ENCODE measurements at places on chromosomes 3 and 15.

DNA sequence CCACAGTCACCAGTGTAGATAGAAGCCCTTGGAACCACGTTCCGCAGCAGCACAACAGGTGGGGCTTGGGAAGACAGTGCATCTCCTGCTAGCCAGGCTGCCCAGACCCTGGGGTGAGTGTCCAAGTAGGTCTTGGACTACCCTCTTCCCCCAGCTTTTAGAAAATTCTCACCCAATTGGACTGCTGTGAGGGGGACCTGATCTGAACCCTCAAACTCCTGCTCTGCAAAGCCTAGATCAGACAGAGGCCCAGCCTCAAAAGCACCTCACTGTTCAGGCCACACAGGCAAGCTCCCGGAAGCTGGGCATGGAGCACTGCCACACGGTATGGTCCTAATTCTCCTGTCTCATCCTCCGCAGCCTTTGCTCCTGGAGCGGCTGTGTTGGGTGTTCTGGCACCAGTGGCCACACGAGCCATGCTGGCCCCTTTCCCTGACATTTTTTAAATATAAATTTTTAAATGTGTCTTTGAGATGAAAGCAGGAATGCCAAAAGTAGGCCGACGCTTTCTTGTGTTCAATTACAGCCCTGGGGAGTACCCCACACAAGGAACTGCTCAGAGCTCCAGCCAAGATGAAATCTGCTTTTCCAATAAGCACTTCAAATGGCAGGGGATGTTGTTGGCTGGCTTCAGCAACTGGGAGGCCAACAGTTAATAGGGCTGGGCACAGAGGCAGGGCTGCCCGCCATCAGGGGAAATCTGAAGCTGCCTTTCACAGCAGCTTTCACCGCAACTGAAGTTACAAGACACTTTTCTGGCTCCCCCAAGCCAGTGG, 40.9 kb downstream of the CPN2 start:
- DNase-seq: no peak

DNA sequence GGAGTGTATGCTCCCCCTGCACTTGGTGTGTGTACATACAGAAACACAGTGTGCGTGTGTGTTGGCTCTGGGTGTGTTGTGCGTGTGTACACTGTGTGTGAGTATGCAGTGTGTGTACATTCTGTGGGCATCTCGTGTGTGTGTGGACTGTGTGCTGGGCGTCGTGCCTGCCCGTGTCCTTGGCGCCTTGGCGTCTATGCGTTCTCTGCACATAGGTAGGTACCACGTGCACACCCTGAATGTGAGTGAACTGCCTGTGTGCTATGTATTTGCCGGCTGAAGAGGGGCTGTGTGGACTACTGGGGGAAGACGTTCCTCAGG, 481 bp upstream of the ECE2 start:
- DNase-seq: no peak

GRCh38 chr15:101474983-101475382, 14.5 kb downstream of the PCSK6 start:
- DNase-seq: no peak

GRCh38 chr15:58361273-58361759, 70.5 kb upstream of the LIPC start:
- DNase-seq: no peak

GRCh38 chr3:71585887-71586809, 2.6 kb upstream of the FOXP1 start:
- peak; percentile 39 for DNase-seq

GRCh38 chr3:177317247-177317646, 120.0 kb upstream of the TBL1XR1 start:
- no peak for DNase-seq
